Sigmoid colon (tissue), 7 donors: ENCODE measurements at places on chromosomes 11 and 22. TPM values are rescaled to one million over a fixed set of nuclear protein-coding genes. Genes with fewer than 3 reads are reported as not detected.

DNA sequence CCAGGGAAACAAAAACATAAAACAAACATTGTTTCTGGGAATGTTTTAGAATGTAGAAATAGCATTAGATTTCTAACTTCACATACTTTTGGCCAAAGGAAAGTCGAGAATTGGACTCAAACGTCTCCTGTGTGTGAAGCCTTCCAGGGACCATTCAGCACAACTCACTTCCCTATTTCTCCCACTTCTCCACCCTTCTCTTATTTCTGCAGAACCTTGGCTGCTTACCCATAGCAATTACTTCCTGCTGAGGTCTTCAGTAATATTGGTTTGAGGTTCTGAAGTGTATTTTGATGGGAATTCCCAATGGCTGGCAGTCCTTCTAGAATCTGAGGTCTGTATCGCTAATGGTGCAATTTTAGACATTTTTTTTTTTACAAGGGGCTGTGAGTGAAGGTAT is 158.3 kb upstream of the SNX19 start:
- no peak overlapping the region for H3K27ac ChIP-seq
- no peak for DNase-seq
- no peaks in the 10 kb centered on the region for H3K27me3 ChIP-seq
- H3K4me3 ChIP-seq, result no peak overlapping the region
- H3K36me3 ChIP-seq, result no peaks in the 10 kb centered on the region
- H3K4me1 ChIP-seq, result no peaks in the 10 kb centered on the region

DNA sequence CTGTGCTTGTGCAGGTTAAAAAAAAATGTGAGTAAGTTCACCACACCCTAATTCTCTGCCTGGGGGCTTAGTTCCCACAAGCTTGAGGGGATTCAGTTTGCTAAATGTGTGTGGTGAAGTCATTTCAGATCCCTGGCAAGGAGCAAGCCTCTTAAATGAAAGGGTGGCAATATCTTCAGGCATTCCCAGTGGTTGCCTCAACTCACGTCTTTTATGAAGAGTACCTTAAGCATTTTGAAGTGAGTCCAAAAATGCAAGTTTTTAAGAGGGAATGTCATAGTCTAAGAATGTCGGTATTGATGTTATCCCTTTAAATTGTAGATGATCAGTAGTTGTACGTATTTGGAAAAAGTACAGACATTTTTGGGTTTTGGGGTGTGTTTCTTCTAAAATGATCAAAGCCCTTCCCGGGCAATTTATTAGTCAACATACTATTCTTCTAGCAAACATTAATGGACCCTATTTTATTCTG is 4.9 kb downstream of the TCP11L1 start:
- H3K27ac ChIP-seq, result no peak overlapping the region
- DNase-seq, result no peak
- H3K36me3 ChIP-seq, result no peaks in the 10 kb centered on the region
- H3K27me3 ChIP-seq, result no peaks in the 10 kb centered on the region
- H3K4me3 ChIP-seq, result no peak overlapping the region
- H3K4me1 ChIP-seq, result no peaks in the 10 kb centered on the region

The MS4A6E gene
- total RNA-seq, result 1.2 TPM

The OR51I1 gene
- not detected for total RNA-seq

GRCh38 chr11:60360621-60361020 is 17.7 kb upstream of the MS4A7 start:
- no peak for DNase-seq
- H3K36me3 ChIP-seq, result no peaks in the 10 kb centered on the region
- no peak overlapping the region for H3K4me3 ChIP-seq
- H3K27me3 ChIP-seq, result no peaks in the 10 kb centered on the region

GRCh38 chr22:29717789-29718188 is 2.0 kb upstream of the CABP7 start:
- no peak overlapping the region for H3K4me3 ChIP-seq
- no peaks in the 10 kb centered on the region for H3K36me3 ChIP-seq
- H3K27ac ChIP-seq, result no peak overlapping the region
- DNase-seq, result no peak
- peaks cover 59% of the 10 kb centered on the region for H3K27me3 ChIP-seq

The AQP11 gene
- total RNA-seq, result 0.54 TPM

- no peak overlapping the region for H3K27ac ChIP-seq
- no peaks in the 10 kb centered on the region for H3K27me3 ChIP-seq
- DNase-seq, result no peak
- H3K4me1 ChIP-seq, result no peaks in the 10 kb centered on the region
- no peak overlapping the region for H3K4me3 ChIP-seq
- H3K36me3 ChIP-seq, result no peaks in the 10 kb centered on the region
These were observed 339.3 kb downstream of the DCDC1 start for GRCh38 chr11:31030138-31030792.

GRCh38 chr11:121711236-121711635 is 258.5 kb upstream of the SORL1-AS1 start:
- no peak overlapping the region for H3K27ac ChIP-seq
- no peaks in the 10 kb centered on the region for H3K27me3 ChIP-seq
- no peak overlapping the region for H3K4me3 ChIP-seq
- no peaks in the 10 kb centered on the region for H3K36me3 ChIP-seq

The BARX2 gene
- total RNA-seq, result not detected

DNA sequence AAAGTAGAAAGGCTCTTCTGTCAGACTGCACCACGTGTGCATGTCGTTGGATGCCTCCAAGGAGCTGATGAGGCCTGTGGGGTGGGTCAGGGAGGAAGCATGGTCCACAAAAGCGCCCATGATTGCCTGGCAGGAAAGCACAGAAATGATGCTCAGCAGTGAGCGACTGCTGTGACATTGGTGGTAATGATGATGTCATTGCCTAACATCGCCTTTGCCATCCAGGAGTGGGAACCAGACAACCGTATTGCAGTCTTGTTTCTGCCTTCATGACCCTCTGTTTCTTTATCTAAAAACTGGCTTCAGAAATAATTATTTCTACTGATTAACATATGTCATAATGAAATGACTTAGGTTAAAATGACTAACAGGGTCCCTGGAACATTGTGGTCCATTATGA is 477.8 kb upstream of the B3GAT1 start:
- no peak for DNase-seq
- H3K27ac ChIP-seq, result no peak overlapping the region
- H3K27me3 ChIP-seq, result no peaks in the 10 kb centered on the region
- H3K36me3 ChIP-seq, result no peaks in the 10 kb centered on the region
- H3K4me1 ChIP-seq, result no peaks in the 10 kb centered on the region
- H3K4me3 ChIP-seq, result no peak overlapping the region

The GGTLC3 gene
- total RNA-seq, result not detected

GRCh38 chr22:41810022-41810421 is 9.5 kb downstream of the CCDC134 start:
- H3K27me3 ChIP-seq, result no peaks in the 10 kb centered on the region
- no peak for DNase-seq
- no peak overlapping the region for H3K27ac ChIP-seq
- no peaks in the 10 kb centered on the region for H3K4me1 ChIP-seq

DNA sequence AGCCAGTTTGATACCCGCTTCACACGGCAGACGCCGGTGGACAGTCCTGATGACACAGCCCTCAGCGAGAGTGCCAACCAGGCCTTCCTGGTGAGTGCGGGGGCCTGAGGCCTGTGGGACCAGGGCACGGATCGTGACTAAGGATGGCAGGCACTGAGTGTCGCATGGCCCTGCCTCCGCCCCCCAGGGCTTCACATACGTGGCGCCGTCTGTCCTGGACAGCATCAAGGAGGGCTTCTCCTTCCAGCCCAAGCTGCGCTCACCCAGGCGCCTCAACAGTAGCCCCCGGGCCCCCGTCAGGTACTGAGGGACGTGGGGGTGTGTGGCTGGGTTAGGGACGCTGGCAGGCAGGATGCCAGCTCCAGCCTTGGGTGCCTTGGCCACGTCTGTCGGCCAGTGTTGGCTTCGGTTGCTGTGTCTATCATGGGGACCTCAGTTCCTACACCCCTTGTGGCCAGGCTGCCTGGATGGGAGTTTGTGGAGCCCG is 3.0 kb downstream of the PTPRCAP start:
- DNase-seq, result no peak
- no peak overlapping the region for H3K27ac ChIP-seq
- H3K4me3 ChIP-seq, result no peak overlapping the region
- no peaks in the 10 kb centered on the region for H3K27me3 ChIP-seq
- peaks cover 46% of the 10 kb centered on the region for H3K36me3 ChIP-seq
- peaks cover 25% of the 10 kb centered on the region for H3K4me1 ChIP-seq

- no peaks in the 10 kb centered on the region for H3K4me1 ChIP-seq
- peaks cover 100% of the 10 kb centered on the region for H3K27me3 ChIP-seq
- DNase-seq, result no peak
- H3K27ac ChIP-seq, result no peak within 1 kb of the TSS
These were observed at the start of gene BSX for GRCh38 chr11:122981388-122982264. Gene BSX (minus strand): TSS chr11:122981834. CDS start chr11:122981671, 163 bp downstream.

- peak overlapping the region; percentile 43 for H3K4me3 ChIP-seq
- H3K36me3 ChIP-seq, result no peaks in the 10 kb centered on the region
- peaks cover 34% of the 10 kb centered on the region for H3K4me1 ChIP-seq
- no peak for DNase-seq
These were observed 33.4 kb downstream of the AMBRA1 start for GRCh38 chr11:46560300-46560991.

GRCh38 chr11:28017816-28018215 is 90.1 kb downstream of the KIF18A start:
- H3K36me3 ChIP-seq, result no peaks in the 10 kb centered on the region
- no peak for DNase-seq
- H3K4me3 ChIP-seq, result no peak overlapping the region
- no peaks in the 10 kb centered on the region for H3K27me3 ChIP-seq
- no peaks in the 10 kb centered on the region for H3K4me1 ChIP-seq

DNA sequence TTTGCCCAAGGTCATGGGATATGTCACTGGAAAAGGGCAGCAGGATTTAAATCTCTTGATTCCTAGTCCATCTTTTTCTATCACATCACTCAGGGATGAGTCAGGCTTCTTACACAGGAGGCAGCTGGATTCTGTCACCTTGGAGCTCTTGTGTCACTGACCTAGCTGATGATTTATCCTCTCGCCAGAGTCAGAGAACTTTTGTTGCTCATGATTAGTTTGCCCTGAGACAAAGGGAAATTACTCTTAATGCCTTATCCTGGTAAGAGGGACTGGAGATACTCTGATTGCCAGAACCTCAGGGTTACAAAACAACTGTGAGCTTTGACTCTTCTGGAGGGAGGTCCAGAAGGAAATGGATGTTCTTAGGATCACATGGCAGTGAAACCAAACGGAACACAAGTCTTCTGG is 10.1 kb downstream of the COA4 start:
- H3K27ac ChIP-seq, result peak overlapping the region; percentile 67
- H3K36me3 ChIP-seq, result no peaks in the 10 kb centered on the region
- H3K27me3 ChIP-seq, result no peaks in the 10 kb centered on the region
- no peak overlapping the region for H3K4me3 ChIP-seq
- peaks cover 8% of the 10 kb centered on the region for H3K4me1 ChIP-seq

The C22orf31 gene
- not detected for total RNA-seq

GRCh38 chr11:11552529-11553087 is 69.2 kb downstream of the GALNT18 start:
- no peak overlapping the region for H3K27ac ChIP-seq
- DNase-seq, result no peak
- H3K27me3 ChIP-seq, result no peaks in the 10 kb centered on the region
- no peaks in the 10 kb centered on the region for H3K36me3 ChIP-seq

DNA sequence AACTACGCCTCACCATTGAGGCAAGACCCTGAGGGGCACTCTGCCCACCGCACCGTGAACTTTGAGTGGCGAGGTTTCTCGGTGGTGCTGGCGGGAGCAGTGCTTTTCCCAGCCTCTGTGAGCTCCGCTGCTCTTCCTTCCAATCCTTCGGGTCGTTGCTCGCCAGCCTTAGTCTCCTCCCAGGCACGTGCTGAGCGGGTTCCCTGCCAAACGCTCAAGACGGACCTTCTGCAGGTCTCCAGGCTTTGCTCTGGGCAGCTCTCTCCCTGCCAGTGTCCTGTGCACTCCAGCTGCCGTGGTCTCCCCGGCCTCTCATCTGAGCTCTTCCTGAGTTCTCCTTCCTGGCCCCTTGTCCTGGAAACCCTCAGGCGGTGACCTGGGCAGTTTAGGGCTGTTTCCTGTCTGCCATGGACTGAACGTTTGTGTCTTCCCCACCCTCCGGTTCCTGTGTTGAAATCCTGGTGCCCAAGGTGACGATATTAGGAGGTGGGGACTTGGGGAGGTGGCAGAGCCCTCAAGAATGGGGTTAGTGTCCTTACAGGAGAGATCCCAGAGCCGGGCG is 11.2 kb upstream of the MUC6 start:
- peaks cover 40% of the 10 kb centered on the region for H3K27me3 ChIP-seq
- no peak overlapping the region for H3K4me3 ChIP-seq
- no peak overlapping the region for H3K27ac ChIP-seq
- no peaks in the 10 kb centered on the region for H3K36me3 ChIP-seq
- H3K4me1 ChIP-seq, result no peaks in the 10 kb centered on the region
- peak; percentile 38 for DNase-seq

- no peak for DNase-seq
- no peak overlapping the region for H3K4me3 ChIP-seq
- no peaks in the 10 kb centered on the region for H3K36me3 ChIP-seq
- no peaks in the 10 kb centered on the region for H3K4me1 ChIP-seq
- H3K27ac ChIP-seq, result no peak overlapping the region
These were observed 4.1 kb downstream of the MMP20 start for GRCh38 chr11:102620818-102621561.

The EXPH5 gene
- 0.55 TPM for total RNA-seq

GRCh38 chr22:17777005-17777716 is 2.9 kb upstream of the BID start:
- H3K4me1 ChIP-seq, result peaks cover 37% of the 10 kb centered on the region
- H3K27me3 ChIP-seq, result no peaks in the 10 kb centered on the region
- peak; percentile 61 for DNase-seq
- H3K36me3 ChIP-seq, result no peaks in the 10 kb centered on the region

The C11orf52 gene
- not detected for total RNA-seq

DNA sequence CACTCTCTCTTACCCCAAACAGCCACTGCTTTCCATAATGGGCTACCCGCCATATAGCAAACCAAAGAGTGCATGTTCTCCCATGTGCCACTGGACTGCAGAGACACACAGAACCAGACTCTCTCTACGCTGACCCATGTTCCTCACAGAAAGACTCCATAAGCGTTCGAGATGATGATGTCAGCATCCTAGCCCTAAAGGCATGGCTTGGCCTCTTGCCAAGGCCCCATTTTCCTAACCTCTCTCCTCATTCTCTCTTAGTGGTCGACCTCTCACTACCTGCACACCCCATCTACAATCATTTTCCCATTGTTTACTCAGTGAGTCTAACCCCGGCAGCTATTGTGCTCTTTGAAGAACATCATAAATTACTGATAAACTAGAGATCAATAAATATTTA is 4.9 kb downstream of the NDUFC2 start:
- H3K27me3 ChIP-seq, result no peaks in the 10 kb centered on the region
- H3K4me1 ChIP-seq, result peaks cover 49% of the 10 kb centered on the region
- H3K27ac ChIP-seq, result no peak overlapping the region
- peaks cover 5% of the 10 kb centered on the region for H3K36me3 ChIP-seq

GRCh38 chr11:113286009-113286408 is 28.4 kb upstream of the TTC12 start:
- no peak for DNase-seq
- no peaks in the 10 kb centered on the region for H3K36me3 ChIP-seq
- no peak overlapping the region for H3K4me3 ChIP-seq
- H3K27ac ChIP-seq, result no peak overlapping the region

The COPB1 gene
- total RNA-seq, result 76.7 TPM

GRCh38 chr11:35388061-35388460 is 31.3 kb downstream of the SLC1A2 start:
- no peaks in the 10 kb centered on the region for H3K36me3 ChIP-seq
- peaks cover 11% of the 10 kb centered on the region for H3K4me1 ChIP-seq
- no peak overlapping the region for H3K4me3 ChIP-seq
- no peaks in the 10 kb centered on the region for H3K27me3 ChIP-seq
- no peak overlapping the region for H3K27ac ChIP-seq

The STK33 gene
- 21.0 TPM for total RNA-seq

The ARHGEF12 gene
- total RNA-seq, result 129 TPM

GRCh38 chr11:121801781-121802180 is 314.2 kb downstream of the BLID start:
- DNase-seq, result no peak
- H3K36me3 ChIP-seq, result no peaks in the 10 kb centered on the region
- no peaks in the 10 kb centered on the region for H3K27me3 ChIP-seq
- H3K27ac ChIP-seq, result peak overlapping the region; percentile 52
